ENCODE measurements at places on chromosomes 4 and X.

GRCh38 chr4:162865102-162865501 lies 301.6 kb downstream of the NAF1 start:
- no peak for ATAC-seq

- no peak for ATAC-seq
Measured at GRCh38 chrX:9440116-9440844, 24.6 kb upstream of the TBL1X start.

GRCh38 chr4:144712775-144713174 lies 66.8 kb downstream of the HHIP start:
- no peak for ATAC-seq

DNA sequence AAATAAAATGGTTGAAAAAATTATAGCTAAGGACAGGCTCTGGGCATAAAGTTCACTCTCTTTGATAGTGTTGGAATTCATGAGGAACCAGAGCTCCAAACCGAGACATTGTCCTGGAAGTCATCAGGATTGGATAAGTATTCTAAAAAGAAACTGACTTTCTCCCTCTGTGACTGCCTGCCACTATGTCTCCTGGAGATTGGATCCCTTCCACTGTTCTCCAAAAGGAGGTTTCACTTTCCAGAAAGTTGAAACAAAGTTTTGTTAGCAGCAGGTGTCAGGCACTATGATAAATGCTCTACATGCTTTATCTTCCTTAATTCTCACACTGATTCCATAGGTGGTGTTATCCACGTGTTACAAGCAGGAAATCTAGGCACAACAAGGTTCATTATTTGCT lies 16.8 kb downstream of the BANK1 start:
- ATAC-seq, result no peak

All from motor neuron (in vitro differentiated cells).